ENCODE measurements at places on chromosomes 1 and 21. TPM values are rescaled to one million over a fixed set of nuclear protein-coding genes. Genes with fewer than 3 reads are reported as not detected.

Gene ARMH1
- 35.7 TPM for total RNA-seq

Gene FCGR2B
- not detected for total RNA-seq

Gene TMEM82
- total RNA-seq, result not detected

Gene IFI44L
- total RNA-seq, result 135 TPM

Gene LAPTM5
- total RNA-seq, result 477 TPM

Gene KMO
- not detected for total RNA-seq
